ENCODE measurements at places on chromosomes 4 and X.

- H3K4me3 ChIP-seq, result no peak overlapping the region
- H3K27ac ChIP-seq, result no peak overlapping the region
- H3K4me1 ChIP-seq, result no peaks in the 10 kb centered on the region
- H3K27me3 ChIP-seq, result no peaks in the 10 kb centered on the region
These were observed 116.8 kb upstream of the AGA start for GRCh38 chr4:177558995-177559394.

- no peaks in the 10 kb centered on the region for H3K36me3 ChIP-seq
- H3K4me1 ChIP-seq, result no peaks in the 10 kb centered on the region
- DNase-seq, result no peak
These were observed 9.4 kb downstream of the MGST2 start for GRCh38 chr4:139674875-139675550.

DNA sequence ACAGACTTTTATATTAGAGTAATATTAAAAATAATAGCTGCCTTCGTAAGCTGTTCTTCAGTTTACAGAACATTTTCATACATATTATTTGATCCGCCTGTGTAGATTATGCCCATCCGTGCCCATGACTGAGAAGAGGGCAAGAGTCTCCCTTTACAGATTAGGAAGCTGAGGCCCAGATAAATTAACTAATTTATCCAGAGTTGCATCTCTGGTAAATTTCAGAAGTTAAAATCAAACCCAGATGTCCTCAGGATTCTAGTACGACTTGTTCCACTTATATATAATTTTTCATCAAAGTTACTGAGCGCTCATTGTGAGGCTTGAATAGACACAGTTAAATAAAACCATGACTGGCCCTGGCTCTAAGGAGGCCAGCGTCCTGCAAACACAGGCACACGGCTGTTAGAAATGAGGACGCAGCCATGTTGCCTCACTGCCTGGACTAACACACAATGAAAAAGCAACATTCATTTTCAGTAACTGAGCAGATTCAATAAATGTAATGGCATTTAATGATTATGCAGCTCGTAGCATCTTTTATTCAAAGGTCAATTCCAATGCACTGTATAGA, 148.0 kb downstream of the TENM3 start:
- no peak overlapping the region for H3K4me3 ChIP-seq
- no peaks in the 10 kb centered on the region for H3K36me3 ChIP-seq
- no peaks in the 10 kb centered on the region for H3K27me3 ChIP-seq
- no peak overlapping the region for H3K27ac ChIP-seq
- no peaks in the 10 kb centered on the region for H3K4me1 ChIP-seq
- no peak for DNase-seq

- H3K4me1 ChIP-seq, result no peaks in the 10 kb centered on the region
- H3K36me3 ChIP-seq, result no peaks in the 10 kb centered on the region
- H3K4me3 ChIP-seq, result no peak overlapping the region
- DNase-seq, result no peak
- no peak overlapping the region for H3K27ac ChIP-seq
These were observed 104.0 kb upstream of the SLC34A2 start for GRCh38 chr4:25551605-25552004.

GRCh38 chr4:184102927-184103326, 114.7 kb downstream of the ENPP6 start:
- H3K27me3 ChIP-seq, result no peaks in the 10 kb centered on the region
- no peaks in the 10 kb centered on the region for H3K36me3 ChIP-seq
- H3K4me3 ChIP-seq, result no peak overlapping the region
- no peak overlapping the region for H3K27ac ChIP-seq
- no peak for DNase-seq

GRCh38 chr4:66357316-66357715, 687.0 kb upstream of the EPHA5 start:
- H3K4me3 ChIP-seq, result no peak overlapping the region
- H3K36me3 ChIP-seq, result no peaks in the 10 kb centered on the region
- DNase-seq, result no peak
- no peak overlapping the region for H3K27ac ChIP-seq
- H3K4me1 ChIP-seq, result no peaks in the 10 kb centered on the region

DNA sequence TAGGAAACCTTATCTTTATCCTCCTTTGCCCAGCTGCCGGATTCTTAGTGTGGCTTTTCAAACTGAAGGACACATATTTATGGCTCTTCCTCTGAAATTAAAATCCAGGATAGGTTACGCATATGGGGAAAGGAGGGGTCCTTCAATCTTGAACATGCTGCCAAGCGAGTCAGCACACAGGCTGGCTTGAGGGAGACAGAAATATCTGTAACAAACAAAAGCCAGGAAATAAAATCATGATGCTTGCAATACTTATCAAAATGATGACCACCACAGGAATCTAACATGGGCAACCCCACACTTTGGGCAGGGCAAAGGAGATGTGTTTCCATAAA, 196.4 kb upstream of the LDB2 start:
- peaks cover 3% of the 10 kb centered on the region for H3K4me1 ChIP-seq
- no peaks in the 10 kb centered on the region for H3K36me3 ChIP-seq
- H3K27ac ChIP-seq, result no peak overlapping the region

- H3K27me3 ChIP-seq, result no peaks in the 10 kb centered on the region
- no peak for DNase-seq
- no peak overlapping the region for H3K27ac ChIP-seq
- peaks cover 8% of the 10 kb centered on the region for H3K4me1 ChIP-seq
- no peak overlapping the region for H3K4me3 ChIP-seq
These were observed 332 bp upstream of the RENBP start for GRCh38 chrX:153944800-153945150.

- DNase-seq, result no peak
- no peak overlapping the region for H3K27ac ChIP-seq
- no peaks in the 10 kb centered on the region for H3K27me3 ChIP-seq
These were observed 25.6 kb upstream of the MSMO1 start for GRCh38 chr4:165301833-165302232.

DNA sequence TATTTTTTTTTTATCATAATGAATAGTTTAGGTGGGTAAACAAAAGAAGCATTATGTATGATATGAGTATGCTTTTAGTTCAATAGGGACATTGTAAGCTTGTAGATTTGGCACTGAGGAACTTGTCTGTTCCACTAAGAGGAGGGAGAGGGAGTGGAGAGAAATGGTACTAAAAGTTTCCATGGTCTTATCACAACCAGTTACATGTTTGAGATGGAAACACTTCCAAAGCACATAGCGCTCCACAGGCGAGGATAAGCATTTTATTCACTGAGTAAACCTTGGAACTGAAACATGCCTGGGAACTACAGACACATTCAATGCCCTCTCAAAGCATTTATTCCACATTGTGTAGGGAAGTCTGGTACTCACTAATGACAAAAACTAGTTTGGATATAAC, 15.5 kb downstream of the MYOZ2 start:
- H3K27me3 ChIP-seq, result no peaks in the 10 kb centered on the region
- no peaks in the 10 kb centered on the region for H3K4me1 ChIP-seq
- no peak overlapping the region for H3K4me3 ChIP-seq
- no peaks in the 10 kb centered on the region for H3K36me3 ChIP-seq
- no peak overlapping the region for H3K27ac ChIP-seq
- no peak for DNase-seq

DNA sequence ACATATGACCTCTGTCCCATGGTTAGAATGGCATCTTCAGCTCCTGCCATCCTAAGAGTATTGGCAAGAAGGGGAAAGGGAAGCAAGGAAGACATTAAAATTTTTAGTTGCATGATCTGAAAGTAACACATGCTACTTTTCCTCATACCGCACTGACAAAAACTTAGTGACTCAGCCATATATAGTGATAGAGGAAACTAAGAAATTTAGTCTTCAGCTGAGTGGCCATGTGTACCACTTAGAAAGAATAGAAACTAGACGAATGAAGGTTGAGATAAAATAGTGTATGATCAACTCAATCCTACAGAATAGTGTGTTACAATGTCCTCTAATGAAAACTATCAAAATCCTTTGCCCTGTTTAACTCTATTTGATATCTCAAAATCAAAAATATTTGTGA, 164.1 kb downstream of the PPP3CA start:
- DNase-seq, result no peak
- H3K27me3 ChIP-seq, result no peaks in the 10 kb centered on the region
- peaks cover 3% of the 10 kb centered on the region for H3K36me3 ChIP-seq
- H3K4me3 ChIP-seq, result no peak overlapping the region
- H3K4me1 ChIP-seq, result no peaks in the 10 kb centered on the region

DNA sequence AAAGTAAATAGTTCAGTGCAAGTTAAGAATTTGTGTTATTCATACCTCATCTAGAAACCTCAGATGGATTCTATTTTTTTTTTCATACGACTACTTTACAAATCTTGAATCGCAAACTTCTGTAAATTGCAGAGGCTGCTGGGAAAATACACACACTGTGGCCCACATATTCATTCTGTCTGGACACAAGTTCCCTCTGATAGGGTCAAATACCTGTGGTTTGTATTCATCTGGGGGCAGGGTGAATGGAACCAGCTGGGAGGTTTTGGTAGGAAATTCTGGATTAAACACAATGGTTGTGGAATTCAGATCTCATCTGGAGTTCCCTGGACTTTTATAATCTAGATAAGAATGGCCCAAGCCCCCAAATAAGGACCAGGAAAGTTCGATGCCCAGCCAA, 56.2 kb downstream of the SPATA18 start:
- no peak overlapping the region for H3K27ac ChIP-seq
- no peak for DNase-seq
- H3K27me3 ChIP-seq, result no peaks in the 10 kb centered on the region
- no peak overlapping the region for H3K4me3 ChIP-seq
- H3K36me3 ChIP-seq, result no peaks in the 10 kb centered on the region

- no peaks in the 10 kb centered on the region for H3K36me3 ChIP-seq
- H3K27ac ChIP-seq, result no peak overlapping the region
- no peak for DNase-seq
- no peaks in the 10 kb centered on the region for H3K27me3 ChIP-seq
These were observed 13.6 kb upstream of the RBPJ start for GRCh38 chr4:26307037-26307800.

DNA sequence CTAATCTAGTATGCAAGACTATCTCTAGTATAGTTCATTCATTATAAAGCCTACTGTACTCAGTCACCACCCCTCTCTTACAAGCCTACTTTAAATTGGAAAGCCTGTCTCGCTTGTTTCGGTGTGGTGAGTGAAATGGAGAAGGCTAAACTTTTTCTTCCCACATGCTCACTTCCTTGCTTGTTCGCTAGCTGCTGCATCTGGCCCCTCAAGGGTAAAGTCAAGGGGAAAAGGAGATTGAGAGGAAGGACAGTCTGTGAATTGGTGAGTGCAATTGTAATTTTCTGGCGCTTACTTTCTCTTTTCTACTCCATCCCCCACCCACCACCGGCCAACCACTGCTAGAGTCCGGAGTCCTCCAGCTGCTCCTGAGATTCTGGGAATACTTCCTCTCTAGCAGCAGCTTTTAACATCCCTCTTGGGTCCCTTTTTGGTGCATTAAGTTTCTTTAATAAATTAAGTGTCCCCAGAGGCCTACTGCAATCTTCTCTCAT, 12.1 kb upstream of the ARAP2 start:
- H3K27ac ChIP-seq, result no peak overlapping the region
- no peaks in the 10 kb centered on the region for H3K4me1 ChIP-seq
- no peaks in the 10 kb centered on the region for H3K27me3 ChIP-seq
- no peak overlapping the region for H3K4me3 ChIP-seq
- DNase-seq, result no peak

DNA sequence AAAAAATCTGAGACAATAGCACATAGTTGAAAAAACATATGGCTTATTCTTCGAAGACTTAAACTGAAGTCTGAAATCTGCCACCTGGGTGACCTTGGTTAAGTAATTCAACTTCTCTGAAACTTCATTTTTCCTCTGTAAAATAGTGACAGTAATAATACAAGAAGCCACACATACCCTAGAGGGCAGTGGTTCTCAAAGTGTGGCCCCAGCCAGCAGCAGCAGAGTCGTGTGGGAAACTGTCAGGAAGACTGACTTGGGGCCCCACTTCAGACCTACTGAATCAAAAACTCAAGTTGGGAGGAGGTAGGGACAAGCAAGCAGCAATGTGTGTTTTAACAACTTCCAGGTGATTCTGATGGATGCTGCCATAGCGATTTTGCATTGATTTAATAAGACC, 249.9 kb downstream of the HNRNPD start:
- H3K27me3 ChIP-seq, result no peaks in the 10 kb centered on the region
- no peaks in the 10 kb centered on the region for H3K4me1 ChIP-seq
- no peak overlapping the region for H3K4me3 ChIP-seq
- no peaks in the 10 kb centered on the region for H3K36me3 ChIP-seq
- DNase-seq, result no peak

GRCh38 chr4:66885501-66886165, 659.7 kb downstream of the CENPC start:
- H3K36me3 ChIP-seq, result no peaks in the 10 kb centered on the region
- no peaks in the 10 kb centered on the region for H3K27me3 ChIP-seq
- no peak overlapping the region for H3K27ac ChIP-seq

GRCh38 chrX:149903889-149904748, 23.1 kb downstream of the MAGEA8 start:
- H3K36me3 ChIP-seq, result no peaks in the 10 kb centered on the region
- peaks cover 1% of the 10 kb centered on the region for H3K4me1 ChIP-seq
- no peak overlapping the region for H3K4me3 ChIP-seq
- H3K27me3 ChIP-seq, result no peaks in the 10 kb centered on the region

GRCh38 chr4:148429206-148429605, 13.0 kb downstream of the NR3C2 start:
- no peak overlapping the region for H3K27ac ChIP-seq
- H3K4me1 ChIP-seq, result no peaks in the 10 kb centered on the region
- H3K27me3 ChIP-seq, result no peaks in the 10 kb centered on the region
- H3K36me3 ChIP-seq, result no peaks in the 10 kb centered on the region

DNA sequence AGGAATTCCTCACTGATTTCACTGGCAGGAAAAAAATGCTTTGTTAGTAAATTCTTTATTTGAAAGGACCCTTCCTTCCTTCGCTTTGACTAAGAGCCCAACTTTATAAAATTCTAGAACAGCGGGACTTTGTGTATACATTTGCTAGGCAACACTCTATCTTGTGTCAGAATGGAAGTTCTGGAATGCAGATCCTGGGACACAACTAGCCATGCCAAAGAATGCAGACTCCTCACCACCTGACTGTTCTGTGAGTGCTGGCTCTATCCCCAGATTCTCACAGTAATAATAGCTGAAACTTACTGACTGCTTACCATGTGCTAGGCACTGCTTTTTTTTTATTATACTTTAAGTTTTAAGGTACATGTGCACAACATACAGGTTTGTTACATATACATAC, 73.3 kb upstream of the ZDHHC15 start:
- H3K4me1 ChIP-seq, result no peaks in the 10 kb centered on the region
- no peak overlapping the region for H3K27ac ChIP-seq
- no peak for DNase-seq
- no peak overlapping the region for H3K4me3 ChIP-seq
- no peaks in the 10 kb centered on the region for H3K27me3 ChIP-seq

DNA sequence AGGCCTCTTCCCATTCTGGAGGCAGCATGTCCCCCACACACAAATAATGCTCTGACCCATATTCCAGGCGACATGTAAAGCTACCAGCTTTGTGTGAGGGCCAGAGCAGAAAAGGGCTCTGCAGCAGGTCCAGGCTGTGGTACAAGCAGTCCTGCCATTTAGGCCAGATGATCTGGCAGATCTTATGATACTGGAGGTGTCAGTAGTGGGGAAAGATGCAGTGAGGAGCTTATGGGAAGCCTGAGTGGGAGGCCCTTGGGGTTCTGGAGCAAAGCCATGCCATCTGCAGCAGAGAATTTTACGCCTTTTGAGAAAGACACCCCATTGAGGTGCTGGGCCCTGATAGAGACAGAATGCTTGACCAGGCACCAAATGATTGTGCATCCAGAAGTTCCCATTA, 7.7 kb downstream of the SYN1 start:
- no peak for DNase-seq
- peaks cover 1% of the 10 kb centered on the region for H3K4me1 ChIP-seq
- H3K27ac ChIP-seq, result no peak overlapping the region
- H3K4me3 ChIP-seq, result no peak overlapping the region
- H3K36me3 ChIP-seq, result no peaks in the 10 kb centered on the region

- H3K4me3 ChIP-seq, result no peak overlapping the region
- H3K4me1 ChIP-seq, result no peaks in the 10 kb centered on the region
- no peak for DNase-seq
- no peaks in the 10 kb centered on the region for H3K27me3 ChIP-seq
- no peak overlapping the region for H3K27ac ChIP-seq
- no peaks in the 10 kb centered on the region for H3K36me3 ChIP-seq
These were observed 16.5 kb downstream of the MTHFD2L start for GRCh38 chr4:74174421-74174820.
